ENCODE measurements at places on chromosomes 3 and 15.

GRCh38 chr3:10984371-10984896 is 8.1 kb upstream of the SLC6A1 start:
- no peak for DNase-seq

DNA sequence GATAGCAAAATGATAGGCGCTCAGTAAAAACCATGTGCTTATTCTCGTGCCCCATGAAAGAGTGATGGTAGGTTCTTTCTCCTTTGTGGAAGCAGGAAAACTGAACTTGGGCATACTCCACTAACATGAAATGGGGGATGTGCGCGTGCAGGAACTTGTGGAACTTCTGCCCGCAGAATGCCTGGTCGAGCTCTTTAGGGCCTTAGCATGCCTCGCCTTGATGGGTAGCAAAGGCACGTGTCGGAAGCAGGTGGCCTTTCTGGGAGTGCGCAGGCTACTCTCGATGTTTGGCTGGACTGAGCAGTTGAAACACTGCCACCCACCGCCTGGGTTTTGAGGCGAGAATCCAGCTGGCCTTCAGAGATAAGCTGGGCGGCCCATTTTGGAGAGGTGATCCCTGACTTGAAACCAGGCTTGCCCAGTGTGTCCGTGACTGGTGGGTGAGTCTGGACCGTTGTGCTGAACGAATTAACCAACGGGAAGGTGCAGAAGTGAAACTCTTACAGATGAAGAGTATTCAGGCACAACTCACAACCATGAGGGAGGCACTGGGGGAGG is 842 bp downstream of the PCCB start:
- DNase-seq = no peak

- DNase-seq = no peak
These were observed 7.3 kb upstream of the EHD4 start for GRCh38 chr15:41979493-41980266.

GRCh38 chr3:194315965-194316361 is 35.2 kb downstream of the CPN2 start:
- DNase-seq = no peak

DNA sequence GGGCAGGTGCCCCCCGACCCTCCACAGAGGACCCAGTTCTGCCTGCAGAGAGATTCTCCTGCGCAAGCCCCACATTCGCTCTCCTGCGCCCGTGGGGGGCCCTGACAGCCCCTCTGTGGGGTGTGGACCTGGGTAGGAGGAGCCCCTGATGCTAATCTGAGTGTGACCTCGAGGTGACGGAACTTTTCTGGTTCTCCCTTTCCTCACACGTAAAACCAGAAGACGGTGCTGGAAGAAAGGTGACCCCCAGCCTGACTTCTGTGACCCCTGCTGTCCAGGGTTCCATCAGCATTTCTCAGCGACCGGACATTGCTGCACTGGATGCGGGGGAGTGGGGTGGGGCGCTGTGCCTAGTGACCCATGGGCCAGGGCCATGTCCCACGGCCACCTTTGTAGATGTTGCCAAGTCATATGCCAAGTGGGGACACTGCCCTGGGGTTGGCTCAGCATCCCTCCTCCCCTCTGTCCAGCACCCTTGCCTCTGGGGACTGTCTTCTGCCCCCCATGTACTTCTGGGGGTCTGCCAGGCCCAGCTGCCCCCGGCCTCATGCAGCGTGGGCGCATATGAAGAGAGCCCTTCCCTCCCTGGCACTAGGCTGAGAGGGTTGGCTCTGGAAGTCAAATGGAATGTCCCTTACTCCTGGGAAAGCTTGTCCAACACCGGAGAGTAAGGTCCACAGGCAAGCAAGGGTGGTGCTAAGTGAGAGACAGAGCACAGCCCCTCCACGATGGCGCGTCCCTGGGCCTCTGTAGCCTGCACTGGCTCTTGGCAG is 129.1 kb upstream of the MEF2A start:
- DNase-seq = no peak

GRCh38 chr15:48096355-48096786 is 24.4 kb upstream of the SLC24A5 start:
- no peak for DNase-seq

DNA sequence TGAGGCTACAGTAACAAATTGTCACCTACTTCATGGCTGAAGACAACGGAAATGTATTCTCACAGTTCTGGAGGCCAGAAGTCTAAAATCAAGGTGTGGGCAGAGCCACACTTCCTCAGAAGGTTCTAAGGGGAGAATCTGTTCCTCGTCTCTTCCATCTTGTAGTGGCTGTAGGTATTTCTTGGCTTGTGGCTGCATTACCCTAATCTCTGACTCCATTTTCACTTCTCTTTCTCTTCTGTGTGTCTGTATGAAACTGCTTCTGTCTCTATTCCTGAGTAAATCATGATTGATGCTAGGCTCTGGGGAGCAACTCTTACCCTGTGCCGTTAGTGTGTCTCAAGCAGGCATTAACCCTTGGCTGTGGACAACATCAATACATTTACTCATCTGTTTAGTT is 164.7 kb downstream of the SQOR start:
- no peak for DNase-seq

All from effector CD8-positive, alpha-beta T cell (primary cell).